ENCODE measurements at places on chromosomes 3 and 15.

DNA sequence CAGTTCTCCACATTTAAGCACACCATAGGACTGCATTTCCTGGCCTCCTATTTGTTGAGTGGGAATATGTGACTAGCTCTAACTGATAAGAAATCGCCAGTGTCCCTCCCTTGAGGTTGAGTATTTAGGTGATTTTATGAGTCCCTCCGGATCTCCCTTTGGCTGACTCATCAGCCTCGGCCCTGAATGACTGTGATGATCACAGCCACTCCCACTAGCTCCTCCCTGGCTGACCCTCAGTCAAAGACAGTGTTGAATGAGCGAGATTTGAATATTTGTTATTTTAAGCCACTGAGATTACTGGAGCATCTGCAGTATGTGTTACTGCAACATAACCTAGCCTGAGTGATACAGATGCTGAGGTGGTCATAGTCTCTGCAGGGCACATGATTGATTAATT, 515.3 kb downstream of the EPHB1 start:
- no peak for DNase-seq

DNA sequence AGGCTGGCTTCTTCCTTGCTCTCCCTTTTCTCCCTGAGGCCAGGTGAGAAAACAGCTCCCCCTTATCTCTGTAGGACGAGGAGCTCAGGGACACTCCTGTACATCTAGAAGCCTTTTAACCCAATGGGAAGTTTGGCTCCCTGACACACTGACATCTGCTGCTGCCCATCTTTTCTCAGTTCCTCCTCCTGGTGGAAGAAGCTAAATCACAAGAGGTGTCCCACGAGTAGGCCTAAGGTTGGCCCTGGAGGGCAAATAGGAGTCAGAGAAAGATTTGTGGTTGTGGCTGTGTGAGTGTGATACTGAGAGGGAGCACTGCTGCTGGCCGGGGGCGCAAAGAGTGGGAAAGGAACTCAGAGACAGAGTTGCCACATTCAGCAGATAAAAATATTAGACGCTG, 49.5 kb downstream of the ARHGAP31 start:
- no peak for DNase-seq

- DNase-seq: no peak
These were observed 53.2 kb downstream of the LHFPL4 start for GRCh38 chr3:9500108-9501050.

DNA sequence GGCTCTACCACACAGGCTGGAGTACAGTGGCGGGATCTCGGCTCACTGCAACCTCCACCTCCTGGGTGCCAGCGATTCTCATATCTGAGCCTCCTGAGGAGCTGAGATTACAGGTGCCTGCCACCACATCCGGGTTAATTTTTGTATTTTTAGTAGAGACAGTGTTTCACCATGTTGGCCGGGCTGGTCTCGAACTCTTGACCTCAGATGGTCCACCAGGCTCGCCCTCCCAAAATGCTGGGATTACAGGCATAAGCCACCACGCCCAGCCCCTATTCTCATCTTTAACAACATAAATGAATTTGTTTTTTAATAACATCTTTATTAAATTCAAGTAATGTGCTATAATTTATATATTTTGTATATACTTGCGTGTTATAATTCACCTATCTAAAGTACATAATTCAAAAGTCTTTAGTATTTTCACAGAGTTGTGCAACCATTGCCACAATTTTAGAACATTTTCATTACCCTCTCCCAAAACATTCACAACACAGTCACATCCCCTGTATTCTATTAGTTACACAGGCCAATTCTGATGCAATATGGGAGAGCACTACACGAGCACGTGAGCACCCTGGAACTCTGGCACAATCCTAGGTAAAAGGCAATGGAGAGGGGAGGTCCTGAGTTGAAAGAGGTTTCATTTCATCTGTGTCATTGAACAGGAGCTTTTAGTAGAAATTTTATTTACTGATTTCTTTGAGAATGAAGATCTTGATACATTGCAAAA, 21.2 kb upstream of the MTMR14 start:
- no peak for DNase-seq

- no peak for DNase-seq
These were observed 248.0 kb upstream of the LYSMD4 start for GRCh38 chr15:99981191-99981647.

DNA sequence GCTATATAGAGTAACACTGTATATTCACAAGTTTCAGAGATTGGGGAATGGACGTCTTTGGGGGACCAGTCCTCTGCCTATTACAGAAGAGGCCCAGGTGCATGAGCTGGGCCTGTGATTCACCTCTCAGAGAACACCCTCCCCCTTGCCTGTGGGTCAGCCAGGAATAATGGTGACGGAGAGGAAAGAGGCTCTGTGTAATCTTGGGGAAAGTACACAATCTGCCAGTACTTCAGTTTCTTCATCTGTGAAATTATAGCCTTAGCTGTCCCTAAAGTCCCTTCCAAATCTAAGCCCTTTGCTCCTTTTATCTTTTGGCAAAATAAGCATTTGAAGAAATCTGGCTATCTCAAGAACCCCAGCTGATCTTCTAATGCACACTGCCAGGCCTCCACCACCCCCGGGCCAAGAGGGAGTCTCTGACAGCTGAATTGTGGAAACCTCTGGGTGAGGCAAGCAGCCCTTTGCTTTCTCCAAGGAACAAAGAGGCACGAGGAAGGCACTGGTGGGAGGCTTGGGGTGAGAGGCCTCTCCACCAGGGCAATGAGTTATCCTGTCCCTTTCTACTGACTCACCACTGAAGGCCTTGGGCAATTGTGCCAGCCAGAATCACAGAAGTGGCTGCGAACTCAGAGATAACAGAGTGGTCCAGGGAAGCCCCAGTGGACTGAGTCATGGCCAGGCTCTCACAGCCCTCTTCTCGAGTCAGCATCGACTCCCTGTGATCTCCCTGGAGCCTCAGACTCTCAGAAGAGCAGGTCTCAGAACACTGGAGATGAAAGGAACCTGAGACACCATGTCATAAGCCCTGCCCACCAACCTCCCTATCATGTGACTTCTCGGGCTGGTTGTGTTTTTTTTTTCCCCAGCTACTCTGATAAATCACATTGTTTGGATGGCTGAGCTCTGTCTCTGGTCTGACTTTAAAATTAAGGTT, 31.8 kb downstream of the CCNL1 start:
- no peak for DNase-seq

DNA sequence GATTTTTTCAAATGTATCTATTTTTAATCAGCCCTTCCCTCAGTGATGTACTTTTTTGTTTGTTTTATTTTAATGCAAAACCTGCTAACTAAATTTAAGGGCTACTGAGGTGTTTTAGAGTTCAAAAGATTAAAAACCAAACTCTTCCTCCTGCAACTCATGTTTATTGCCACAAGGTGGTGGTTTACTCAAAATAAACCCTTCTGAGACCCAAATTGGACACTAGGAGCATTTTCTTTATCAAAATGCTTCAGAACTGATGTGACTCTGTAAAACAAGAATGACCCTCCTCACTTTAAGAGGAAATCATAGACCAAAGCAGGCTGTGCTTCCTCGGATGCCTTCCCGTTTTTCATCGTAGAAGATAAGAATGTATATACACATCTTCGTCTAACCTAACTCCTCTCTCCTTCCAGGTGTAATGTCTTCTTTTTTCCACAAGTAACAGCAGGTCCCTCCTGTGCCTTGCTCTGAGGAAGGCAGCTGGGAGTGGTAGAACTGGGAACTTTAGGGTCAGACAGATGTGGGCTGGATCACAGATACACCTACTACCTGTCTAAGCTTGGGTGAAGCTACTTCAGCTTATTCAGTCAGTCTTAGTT, 2.9 kb upstream of the NME9 start:
- DNase-seq: no peak

- DNase-seq: no peak
These were observed 378 bp upstream of the FEM1B start for GRCh38 chr15:68277131-68277602.

DNA sequence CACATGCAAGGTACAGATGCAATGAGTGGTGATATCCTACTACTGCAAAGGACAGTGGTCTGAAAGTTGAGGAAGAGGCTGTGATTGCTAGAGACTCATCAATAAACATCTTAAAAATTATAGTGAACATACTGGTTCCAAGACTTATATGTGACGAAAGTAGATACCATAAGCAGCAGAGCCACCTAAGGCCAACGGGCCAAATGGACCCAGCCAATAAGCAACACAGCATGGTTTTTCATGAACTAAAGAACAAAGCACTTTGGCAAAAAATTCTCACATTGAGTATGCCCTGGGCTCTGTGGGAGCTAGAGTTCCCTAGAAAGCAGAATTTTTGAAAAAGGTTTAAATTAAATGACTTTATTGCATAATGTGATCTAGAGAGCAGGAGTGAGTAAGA, 272.1 kb downstream of the SI start:
- DNase-seq: peak; percentile 17

- DNase-seq: no peak
These were observed 83.1 kb downstream of the CGGBP1 start for GRCh38 chr3:87975716-87976115.

- no peak for DNase-seq
These were observed 2.0 kb downstream of the CCR5 start for GRCh38 chr3:46372492-46373359.

DNA sequence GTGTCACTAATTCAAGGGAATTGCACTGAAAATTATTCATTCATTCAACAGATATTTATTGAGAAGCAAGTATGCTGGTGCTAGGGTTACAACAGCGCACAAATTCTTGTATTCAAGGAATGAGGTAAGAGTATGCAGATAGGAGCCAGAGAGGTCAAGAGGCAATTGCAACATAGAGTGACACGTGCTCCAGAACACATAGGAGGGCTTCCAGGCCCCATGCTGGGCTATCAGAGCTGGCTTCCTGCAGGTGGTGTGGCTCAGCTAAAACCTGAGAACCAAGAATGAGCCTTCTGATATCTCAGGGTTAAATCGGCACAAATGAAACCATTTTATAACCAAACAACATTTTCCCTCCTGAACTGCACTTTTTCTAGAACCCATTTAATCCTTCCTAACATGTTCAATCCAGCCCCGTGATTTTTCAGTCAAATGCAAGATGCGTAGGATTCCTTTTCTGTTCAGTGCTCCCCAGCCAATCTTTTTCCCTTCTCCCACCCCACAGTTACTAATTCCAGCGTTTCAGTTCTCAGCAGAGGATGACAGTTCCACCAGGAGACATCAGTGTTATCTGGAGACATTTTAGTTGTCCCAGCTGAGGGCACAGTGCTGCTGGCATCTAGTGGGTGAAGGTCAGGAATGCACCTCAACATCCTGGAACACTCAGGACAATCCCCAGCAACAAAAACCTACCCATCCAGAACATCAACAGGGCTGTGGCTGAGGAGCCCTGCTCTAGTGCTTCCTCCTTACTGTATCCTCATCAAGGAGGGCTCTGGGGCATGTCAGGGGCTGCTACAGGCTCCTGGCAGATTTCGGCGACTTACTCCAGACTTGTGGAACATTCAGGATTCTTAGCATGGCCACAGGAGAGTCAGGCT, 13.1 kb downstream of the CCR5AS start:
- DNase-seq: no peak

- DNase-seq: no peak
These were observed 91.4 kb downstream of the NFKBIZ start for GRCh38 chr3:101940521-101941317.

DNA sequence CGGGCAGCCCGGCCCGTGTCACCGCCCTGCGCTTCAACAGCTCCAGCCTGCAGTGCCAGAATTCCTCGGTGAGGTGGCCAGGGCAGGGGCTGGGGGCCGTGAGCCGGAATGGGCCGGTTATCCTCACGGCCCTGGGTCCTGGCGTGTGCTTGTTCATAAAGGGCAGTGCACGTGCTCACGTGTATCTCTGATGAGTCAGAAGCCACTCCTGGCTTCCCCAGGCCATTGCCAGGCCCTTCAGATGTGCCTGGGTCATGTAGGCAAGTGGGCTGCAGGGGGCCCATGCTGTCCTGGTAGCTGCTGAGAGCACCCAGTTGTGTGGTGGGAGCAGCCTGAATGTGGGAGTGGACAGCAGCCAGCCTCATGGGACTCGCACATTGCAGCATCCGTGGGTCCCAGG, 29.2 kb downstream of the PLXNA1 start:
- no peak for DNase-seq

DNA sequence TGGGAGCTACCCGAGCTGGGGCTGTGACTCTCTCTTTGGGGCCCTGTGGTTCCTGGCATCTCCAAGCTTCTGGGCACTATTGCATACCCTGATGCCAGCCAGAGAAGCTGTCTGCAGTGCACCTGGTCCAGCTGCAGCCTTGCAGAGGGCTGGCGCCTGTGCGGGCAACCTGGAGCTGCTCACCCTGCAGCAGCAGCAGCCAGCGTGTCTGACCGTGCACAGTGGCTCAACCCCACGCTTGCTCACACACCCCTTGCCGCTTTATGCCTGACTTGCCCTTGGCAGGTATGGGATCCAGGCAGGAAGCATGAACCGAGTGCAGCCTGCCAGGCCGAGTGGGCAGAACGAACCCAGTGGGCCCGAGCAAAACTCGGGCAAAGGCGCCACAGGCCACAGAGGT, 69.9 kb downstream of the GLB1 start:
- DNase-seq: no peak

- DNase-seq: no peak
These were observed 474.2 kb upstream of the ROBO2 start for GRCh38 chr3:76565496-76566210.

DNA sequence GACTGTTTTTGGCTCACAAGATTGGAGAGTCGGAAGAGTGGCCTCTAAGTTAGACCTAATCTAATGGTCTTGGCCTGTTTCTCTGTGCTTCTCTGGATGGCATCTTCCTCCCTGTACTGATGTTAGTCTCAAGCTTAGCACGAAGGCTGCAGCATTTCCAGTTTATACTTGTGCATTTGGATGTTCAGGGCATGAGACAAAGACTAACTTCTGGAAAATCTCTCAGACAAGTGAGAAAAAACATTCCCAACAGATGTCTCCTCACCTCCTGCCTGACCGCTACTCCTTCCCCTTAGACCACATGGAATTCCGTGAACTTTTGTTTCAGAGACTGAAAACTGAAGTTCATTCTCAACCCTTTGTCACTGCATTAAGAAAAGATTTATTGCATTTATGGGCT, 410.8 kb upstream of the MCTP2 start:
- no peak for DNase-seq

DNA sequence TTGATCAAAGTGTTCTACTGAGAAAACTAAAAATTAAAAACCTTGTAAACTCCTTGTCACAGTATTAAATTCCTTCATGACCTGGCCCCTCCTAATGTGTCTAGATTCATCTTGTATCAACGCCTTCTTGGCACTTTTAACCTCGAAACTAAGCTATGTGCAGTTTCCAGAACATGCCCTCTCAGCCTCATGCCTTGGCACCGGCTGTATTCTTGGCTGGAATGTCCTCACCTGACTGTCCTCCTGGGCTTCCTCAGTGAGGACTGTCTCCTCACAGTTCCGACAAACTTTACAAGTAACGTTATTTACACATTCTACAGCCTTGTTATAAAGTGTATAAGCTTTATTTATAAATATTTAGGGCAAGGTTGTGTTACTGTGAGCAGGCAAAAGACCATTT, 196.5 kb upstream of the SLC2A2 start:
- no peak for DNase-seq

GRCh38 chr3:57855943-57856342, 99.8 kb downstream of the SLMAP start:
- no peak for DNase-seq
